ENCODE measurements at places on chromosomes 1 and 21.

DNA sequence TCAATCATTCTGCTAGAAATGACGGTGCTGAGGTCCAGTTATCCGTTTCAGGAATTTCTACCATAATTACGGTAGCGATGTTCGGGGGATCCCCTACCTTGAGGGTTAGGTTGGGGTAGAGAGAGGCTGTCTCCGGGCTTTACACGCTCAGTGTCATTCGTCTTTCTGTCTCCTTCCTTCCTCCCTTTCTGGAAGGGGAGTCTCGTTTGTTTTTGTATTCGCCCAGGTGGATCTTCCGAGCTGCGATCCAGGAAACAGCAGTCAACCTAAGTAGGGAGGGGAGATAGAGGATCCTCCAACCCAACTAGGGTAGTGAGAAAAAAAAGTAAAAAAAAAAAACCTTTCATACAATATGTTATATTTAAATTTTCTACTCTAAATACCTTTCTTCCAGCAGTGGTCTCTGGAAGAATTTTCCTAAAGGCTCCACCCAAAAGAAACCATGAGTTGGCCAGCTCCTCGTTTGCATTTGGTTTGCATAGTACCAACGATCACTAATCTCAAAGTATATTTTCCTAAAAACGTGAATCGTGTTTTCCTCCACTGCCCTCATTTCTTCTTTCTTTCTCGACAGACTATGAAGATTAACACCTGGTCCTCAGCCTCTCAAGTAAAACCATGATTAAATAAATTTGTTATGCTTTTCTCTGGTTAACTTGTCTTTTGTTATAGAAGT, 611 bp upstream of the PIK3C2B start:
- DNase-seq = no peak

GRCh38 chr1:33918368-33918767, 54.5 kb downstream of the HMGB4 start:
- DNase-seq = no peak

DNA sequence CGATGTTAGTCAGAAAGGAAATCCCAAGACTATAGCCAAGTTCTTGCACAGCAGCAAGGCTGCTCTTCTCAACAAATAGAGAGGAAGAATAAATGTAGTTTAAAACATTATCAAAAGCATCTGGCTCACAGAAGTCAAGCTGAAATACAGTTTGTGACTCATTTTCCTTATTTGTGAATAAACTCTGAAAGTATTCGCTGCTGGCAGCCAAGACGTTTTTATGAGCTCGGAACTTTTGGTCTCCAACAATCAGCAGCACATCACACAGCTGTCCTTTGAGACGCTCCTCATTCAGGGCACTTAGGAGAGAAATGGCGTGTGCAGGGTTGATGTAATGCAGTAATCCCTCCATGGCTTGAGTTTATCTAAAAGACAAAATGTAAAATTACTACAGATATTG, 16.4 kb downstream of the ZBTB21 start:
- no peak for DNase-seq

- DNase-seq = no peak
These were observed 12.7 kb downstream of the TPM3 start for GRCh38 chr1:154178911-154179811.

DNA sequence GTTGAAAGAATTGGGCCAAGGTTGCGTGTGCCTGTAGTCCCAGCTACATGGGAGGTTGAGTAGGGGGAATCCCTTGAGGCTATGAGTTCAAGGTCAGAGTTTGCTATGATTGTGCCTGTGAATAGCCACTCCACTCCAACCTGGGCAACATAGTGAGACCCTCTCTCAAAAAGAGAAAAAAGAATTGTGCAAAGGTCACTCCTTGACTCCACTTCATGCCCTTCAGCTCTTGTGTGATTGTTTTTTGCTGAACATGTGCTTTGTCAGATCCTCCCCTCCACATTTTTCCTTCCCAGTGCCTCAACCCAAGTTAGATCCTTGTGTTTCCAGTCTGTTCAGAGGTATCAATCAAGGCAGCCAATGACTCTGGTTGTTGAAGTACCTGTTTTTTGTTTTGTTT, 8.5 kb downstream of the TXNIP start:
- DNase-seq = no peak

- no peak for DNase-seq
These were observed 134.0 kb downstream of the DMRTB1 start for GRCh38 chr1:53592985-53593757.

DNA sequence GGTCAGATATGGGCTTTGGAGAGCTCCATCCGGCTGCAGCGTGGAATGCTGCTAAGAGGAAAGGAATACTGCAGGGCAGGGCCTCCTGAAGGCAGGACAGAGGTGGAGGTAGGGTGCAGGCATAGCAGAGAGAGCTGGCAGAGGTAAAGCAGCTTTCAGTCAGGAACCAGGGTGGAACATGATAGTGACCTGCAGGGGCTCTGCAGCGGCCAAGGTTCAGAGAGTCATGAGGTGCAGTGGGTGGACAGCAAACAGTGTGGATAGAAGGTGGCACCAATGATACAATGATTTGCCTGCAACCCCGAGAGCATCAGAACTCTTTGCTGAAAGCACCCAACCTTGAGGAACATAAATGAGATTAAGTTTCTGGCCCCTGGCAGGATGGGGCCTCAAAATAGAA, 119.3 kb downstream of the BEND5 start:
- no peak for DNase-seq

DNA sequence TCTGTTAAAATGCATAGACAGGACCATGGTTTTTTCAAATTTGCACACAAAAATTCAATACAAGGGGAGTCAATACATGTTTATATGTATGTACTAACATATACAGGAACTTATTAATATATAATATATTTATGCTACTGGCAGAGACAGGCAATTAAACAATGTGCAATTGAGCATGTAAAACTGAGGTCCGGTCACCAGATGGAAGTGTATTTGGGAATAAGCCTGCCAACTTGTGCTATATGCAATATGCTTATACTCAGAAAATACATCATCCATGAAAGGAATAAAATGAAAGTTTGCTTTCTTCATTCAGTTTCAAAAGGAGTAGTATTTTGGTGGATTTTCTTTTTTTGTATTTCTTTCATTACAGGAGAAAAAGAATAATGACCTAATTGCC, 640.2 kb upstream of the CXADR start:
- no peak for DNase-seq

GRCh38 chr1:30762930-30763650, 5.5 kb upstream of the LAPTM5 start:
- no peak for DNase-seq

DNA sequence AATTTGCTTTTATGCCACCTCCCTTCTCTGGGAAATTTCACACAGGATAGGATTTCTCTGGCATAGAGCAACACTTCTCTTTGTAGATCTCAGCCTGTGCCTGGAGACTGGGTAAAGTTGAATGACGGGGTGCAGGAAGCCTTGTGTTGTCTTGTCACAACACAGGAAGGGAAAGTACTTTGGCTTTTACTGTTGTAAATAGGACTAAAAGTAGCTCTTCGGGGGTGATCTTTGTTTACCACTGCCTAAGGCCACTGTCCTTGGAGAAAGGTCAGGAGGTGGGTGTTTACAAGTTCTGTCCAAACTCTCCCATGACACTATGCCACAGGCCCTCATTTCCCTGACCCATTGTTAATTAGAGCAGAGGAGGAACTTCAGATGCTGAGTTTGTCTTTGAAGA, 139.7 kb downstream of the FGGY start:
- no peak for DNase-seq

GRCh38 chr1:96416701-96417444, 304.7 kb upstream of the PTBP2 start:
- DNase-seq = no peak

- DNase-seq = no peak
These were observed 29.7 kb upstream of the PLCH2 start for GRCh38 chr1:2446394-2446793.

GRCh38 chr21:15363921-15364320, 299.1 kb upstream of the NRIP1 start:
- no peak for DNase-seq

DNA sequence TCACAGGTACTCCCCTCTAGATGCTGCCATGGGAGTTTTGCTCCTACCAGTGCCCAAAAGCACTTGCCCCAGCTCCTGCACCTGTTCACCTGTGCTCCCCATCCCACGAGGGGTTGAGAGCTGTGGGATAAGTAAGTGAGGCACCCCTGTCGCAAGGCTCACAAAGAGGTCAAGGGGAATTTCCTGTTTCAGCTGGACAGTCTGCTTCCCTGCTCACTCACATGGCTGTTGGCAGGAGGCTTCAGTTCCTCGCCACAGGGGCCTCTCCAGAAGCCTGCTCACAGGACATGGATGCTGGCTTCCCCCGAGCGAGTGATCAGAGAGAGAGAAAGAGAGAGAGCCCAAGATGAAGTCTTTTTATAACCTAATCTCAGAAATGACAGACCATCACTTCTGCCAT, 8.7 kb upstream of the NCMAP start:
- no peak for DNase-seq

DNA sequence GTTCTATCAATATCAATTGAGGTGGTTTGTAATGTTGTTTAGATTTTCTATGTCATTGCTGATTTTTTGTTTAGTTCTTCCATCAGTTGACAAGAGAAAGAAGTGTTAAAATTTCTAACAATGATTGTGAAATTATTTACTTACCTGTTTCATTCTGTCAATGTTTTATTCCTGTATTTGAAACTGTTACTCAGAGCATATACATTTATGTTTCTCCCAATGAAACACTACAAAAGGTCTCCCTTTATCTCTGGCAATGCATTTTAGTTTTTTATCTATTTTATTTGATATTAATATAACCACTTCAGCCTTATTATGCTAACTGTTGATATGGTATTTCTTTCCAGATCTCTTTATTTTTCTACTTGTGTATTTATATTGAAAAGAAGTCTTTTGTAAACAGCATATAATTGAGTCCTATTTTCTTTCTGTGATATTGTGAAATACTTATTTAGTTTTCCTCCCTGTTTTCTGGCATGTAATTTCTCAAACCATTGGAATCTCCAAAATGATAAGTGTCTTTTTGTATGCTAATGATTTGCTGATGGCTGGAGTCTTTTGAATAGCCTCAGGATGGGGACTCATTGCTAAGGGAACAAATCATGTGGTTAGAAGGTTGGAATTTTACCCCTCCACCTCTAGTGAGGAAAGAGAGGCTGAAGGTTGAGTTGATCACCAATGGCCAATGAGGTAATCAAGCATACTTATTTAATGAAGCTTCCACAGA, 122.0 kb downstream of the ADSS2 start:
- DNase-seq = no peak

GRCh38 chr1:84689514-84690396, 506 bp downstream of the SSX2IP start:
- peak; percentile 30 for DNase-seq

- DNase-seq = no peak
These were observed 186.9 kb downstream of the MATN1 start for GRCh38 chr1:30536530-30536929.

DNA sequence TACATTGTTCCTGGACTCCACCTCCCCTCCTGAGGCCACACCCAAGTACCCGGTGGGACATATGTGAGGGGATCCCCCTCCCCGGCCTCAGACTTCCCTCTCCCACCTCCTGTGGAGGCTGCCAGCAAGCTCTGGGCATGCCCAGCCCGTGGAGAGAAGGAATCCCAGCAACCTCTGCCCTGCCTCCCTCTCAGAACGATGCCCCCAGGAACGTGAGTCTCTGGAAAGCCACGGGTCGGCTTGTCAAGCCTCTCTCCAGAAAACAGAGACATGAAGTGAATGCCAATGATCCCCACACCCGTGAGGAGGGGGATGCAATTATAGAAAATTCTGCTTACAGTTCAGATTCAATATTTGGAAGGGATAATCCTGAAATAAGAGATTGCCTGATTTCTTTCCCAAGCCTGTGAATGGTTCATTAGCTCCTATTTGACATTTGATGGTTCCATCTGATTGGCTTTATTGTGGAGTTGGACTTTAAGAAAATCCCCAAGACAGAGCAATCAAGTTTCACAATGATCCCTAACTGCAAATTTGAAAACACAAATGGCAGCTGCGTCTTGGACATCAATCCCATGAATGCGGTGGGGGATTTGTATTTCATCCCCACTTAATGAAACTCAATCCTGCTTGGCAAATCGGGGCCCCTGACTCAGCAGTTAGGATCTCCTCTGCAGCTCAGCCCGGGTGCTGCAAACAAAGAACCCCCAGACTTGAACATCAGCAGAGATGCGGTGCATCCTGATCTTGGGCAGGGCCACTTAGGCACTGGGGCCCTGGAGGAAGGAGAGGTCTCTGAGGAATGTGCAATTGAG, 9.1 kb upstream of the GUCA2B start:
- no peak for DNase-seq

- DNase-seq = no peak
These were observed 75.0 kb upstream of the ACTRT2 start for GRCh38 chr1:2946291-2946690.

DNA sequence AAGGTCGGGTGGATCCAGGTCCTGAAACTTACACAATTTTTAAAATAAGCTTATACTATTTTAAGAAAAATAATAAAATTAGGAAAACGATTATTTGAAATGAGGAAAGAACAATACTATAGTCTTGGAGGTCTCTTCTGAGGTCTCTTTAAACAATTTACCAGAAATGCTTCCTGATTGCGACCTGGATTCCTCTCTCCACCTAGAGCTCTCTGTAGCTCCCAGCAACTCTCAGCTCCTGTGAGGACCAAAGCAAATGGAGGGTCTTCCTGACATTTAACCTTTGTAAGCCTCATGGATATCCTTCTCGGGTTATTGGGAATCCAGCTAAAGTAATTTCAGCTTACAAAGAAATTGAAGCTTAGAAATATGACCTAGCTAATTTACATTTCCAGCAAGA, 886 bp downstream of the BTBD8 start:
- no peak for DNase-seq

DNA sequence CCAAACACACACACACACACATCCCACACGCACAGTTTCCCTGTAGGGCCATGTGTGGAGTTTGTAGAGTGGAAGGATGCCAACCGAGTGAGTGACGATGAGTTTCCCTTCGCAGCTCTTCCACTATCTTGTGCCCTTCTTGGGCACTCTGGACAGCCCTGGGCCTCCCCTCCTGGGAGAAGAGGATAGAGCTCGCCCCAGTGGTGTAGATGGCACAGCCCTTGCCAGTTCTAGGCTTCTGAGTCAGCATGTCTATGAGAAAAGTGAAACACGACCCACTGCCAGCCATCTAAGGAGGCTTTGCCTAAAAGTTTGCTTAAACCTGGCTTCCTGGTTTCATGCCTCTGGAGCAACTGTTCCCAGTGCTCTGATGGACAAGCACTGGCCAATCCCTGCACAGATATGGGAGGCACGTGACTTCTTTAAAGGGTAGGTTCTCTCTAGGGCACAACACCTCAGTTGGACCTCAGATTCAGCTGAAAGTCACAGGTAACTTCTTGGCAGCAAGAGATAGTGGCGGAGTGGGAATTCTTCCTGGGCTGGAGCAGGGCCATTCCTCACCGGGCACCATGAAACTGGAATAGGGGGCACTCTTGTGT, 195.9 kb upstream of the GALNT2 start:
- no peak for DNase-seq
